CD4-positive, CD25-positive, alpha-beta regulatory T cell (primary cell): ENCODE measurements at places on chromosomes 3 and 15. TPM values are rescaled to one million over a fixed set of nuclear protein-coding genes. Genes with fewer than 3 reads are reported as not detected.

Gene SH2D7
- not detected for polyA plus RNA-seq

Gene ANKRD63
- polyA plus RNA-seq, result not detected

GRCh38 chr3:103873897-103874545 lies 1439.2 kb downstream of the ZPLD1 start:
- H3K4me3 ChIP-seq, result no peak overlapping the region
- H3K4me1 ChIP-seq, result no peaks in the 10 kb centered on the region
- no peaks in the 10 kb centered on the region for H3K36me3 ChIP-seq
- no peaks in the 10 kb centered on the region for H3K27me3 ChIP-seq
- no peak for DNase-seq

GRCh38 chr3:143002083-143002712 lies 828 bp downstream of the U2SURP start:
- peaks cover 44% of the 10 kb centered on the region for H3K4me1 ChIP-seq
- DNase-seq, result no peak
- H3K4me3 ChIP-seq, result peak overlapping the region; percentile 91
- H3K27me3 ChIP-seq, result peaks cover 3% of the 10 kb centered on the region
- H3K36me3 ChIP-seq, result no peaks in the 10 kb centered on the region
- peak overlapping the region; percentile 95 for H3K27ac ChIP-seq

GRCh38 chr3:59531994-59532393 lies 482.2 kb upstream of the CFAP20DC start:
- H3K27me3 ChIP-seq, result no peaks in the 10 kb centered on the region
- H3K4me3 ChIP-seq, result no peak overlapping the region
- H3K4me1 ChIP-seq, result no peaks in the 10 kb centered on the region
- H3K27ac ChIP-seq, result no peak overlapping the region

DNA sequence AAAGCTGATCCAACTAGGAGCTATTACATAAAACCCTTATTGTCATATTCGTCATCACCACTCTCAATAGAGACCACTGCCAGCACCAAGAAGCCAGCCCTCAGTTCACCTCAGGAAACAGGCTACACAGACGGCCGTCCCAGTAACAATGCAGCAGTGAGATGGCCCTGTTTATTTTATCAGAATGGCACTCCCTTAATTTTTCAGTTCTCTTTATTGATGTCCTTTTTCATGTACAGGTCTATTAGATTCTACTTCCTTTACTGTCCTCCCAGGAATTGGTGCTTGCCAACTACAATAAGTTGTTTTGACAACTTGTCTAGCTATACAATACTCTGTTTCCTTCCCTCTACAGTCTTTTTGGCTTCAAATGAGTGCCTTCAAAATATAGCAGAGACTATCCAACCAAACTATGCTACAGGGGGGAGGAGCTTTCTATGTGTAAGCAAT lies 272.5 kb downstream of the ZBTB20 start:
- peaks cover 2% of the 10 kb centered on the region for H3K36me3 ChIP-seq
- H3K27me3 ChIP-seq, result no peaks in the 10 kb centered on the region

Gene CCNB2
- polyA plus RNA-seq, result 12.4 TPM

Gene MON1A
- 19.2 TPM for polyA plus RNA-seq

- DNase-seq, result no peak
- no peak overlapping the region for H3K27ac ChIP-seq
- H3K27me3 ChIP-seq, result no peaks in the 10 kb centered on the region
- H3K36me3 ChIP-seq, result no peaks in the 10 kb centered on the region
Observed at GRCh38 chr3:62688050-62688449, 187.2 kb downstream of the CADPS start.

Gene TLR9
- 0.16 TPM for polyA plus RNA-seq

- peaks cover 16% of the 10 kb centered on the region for H3K4me1 ChIP-seq
- H3K27ac ChIP-seq, result no peak overlapping the region
- DNase-seq, result no peak
- no peak overlapping the region for H3K4me3 ChIP-seq
Observed at GRCh38 chr3:16520241-16520969, 6.9 kb upstream of the RFTN1 start.

DNA sequence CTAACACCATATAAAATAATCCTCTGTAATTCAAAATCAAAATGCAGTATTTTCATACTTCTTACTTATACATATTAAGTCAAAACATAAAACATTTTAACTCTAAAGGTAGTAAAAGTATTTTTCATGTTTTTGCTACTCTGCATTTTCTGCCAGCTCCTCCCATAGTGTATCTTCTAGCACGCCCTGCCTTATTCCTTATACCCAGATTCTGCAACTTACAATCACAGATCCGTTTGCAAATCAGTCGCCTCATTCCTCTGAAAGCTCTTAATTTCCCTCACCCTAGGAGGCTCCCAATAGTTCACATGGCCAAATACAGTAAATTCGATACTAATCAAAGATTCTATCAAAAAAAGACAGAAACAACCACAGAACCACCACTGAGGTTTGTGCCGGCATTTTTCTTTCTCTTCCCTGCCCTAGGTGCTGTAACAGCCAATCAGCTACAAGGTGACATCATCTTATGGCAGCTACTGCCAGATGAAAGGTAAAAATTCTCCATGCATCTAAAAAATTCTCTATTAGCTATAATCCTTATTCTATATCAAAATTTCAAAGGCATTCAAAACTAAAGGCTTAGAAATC lies 72.9 kb downstream of the CLASP2 start:
- H3K27me3 ChIP-seq, result no peaks in the 10 kb centered on the region
- H3K27ac ChIP-seq, result no peak overlapping the region
- H3K4me3 ChIP-seq, result peak overlapping the region; percentile 82
- DNase-seq, result peak; percentile 46
- H3K36me3 ChIP-seq, result no peaks in the 10 kb centered on the region

DNA sequence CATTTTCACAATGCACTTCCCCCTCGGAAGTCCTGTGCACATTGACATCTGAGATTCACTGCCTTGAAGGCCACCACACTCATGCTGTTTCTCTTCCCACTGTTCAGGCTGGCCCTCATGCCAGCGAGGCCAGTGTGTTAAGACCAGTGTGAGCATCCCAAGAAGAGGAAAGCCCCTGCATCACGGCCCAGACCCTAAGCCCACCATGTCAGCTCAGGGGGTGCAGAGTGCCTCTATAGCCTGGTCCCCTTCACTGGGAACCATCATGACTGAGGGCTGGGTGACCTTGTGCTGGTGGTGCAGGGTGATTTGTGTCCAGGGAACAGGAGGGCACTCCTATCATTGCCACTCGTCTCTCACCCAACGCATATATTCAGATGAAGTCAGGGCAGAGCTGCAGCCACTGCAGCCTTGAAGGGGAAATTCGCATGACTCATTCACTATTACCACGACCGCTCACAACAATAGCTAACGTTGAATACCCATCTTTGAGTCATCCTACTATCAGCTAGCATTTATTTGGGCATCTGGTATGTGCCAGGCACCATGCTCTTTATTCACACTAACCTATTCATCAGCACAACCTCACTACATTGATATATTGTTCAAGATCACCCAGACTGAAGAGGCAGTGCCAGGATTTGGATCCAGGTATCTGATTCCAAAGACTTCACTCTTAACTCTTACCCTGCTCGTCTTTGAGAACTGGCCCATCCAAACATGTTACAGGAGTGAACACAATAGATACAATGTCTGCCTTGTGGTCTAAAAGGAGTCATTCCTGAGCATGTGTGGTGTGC lies 58.8 kb upstream of the SLC6A11 start:
- H3K27me3 ChIP-seq, result peaks cover 4% of the 10 kb centered on the region
- no peak for DNase-seq
- H3K36me3 ChIP-seq, result no peaks in the 10 kb centered on the region
- no peaks in the 10 kb centered on the region for H3K4me1 ChIP-seq
- no peak overlapping the region for H3K27ac ChIP-seq

DNA sequence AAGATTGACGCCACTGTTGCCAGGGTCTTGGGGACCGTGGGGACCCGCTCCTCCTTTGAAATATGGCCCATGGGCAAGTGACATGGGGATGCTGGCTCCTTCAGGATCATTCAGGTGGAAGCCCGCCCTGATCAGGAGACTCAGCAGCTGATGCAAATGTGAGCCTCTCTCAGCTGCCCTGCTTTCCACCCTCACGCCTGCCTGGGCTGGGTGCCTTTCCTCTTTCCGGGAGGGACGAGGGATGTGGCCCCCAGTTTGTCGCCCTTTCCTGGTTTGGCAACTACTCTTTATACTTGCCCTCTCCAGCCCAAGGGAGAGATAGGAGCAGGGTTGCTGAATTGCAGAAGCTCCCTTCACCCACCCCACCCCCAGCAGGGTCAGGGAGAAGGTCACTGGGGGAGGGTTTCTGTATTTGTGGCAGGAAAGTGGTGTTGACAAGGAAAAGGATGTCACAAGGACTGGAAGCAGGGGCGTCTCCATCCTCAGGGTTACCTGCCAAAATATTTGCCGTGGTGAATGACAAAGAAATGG lies 21.8 kb downstream of the DNASE1L3 start:
- H3K4me3 ChIP-seq, result no peak overlapping the region
- H3K27me3 ChIP-seq, result no peaks in the 10 kb centered on the region

DNA sequence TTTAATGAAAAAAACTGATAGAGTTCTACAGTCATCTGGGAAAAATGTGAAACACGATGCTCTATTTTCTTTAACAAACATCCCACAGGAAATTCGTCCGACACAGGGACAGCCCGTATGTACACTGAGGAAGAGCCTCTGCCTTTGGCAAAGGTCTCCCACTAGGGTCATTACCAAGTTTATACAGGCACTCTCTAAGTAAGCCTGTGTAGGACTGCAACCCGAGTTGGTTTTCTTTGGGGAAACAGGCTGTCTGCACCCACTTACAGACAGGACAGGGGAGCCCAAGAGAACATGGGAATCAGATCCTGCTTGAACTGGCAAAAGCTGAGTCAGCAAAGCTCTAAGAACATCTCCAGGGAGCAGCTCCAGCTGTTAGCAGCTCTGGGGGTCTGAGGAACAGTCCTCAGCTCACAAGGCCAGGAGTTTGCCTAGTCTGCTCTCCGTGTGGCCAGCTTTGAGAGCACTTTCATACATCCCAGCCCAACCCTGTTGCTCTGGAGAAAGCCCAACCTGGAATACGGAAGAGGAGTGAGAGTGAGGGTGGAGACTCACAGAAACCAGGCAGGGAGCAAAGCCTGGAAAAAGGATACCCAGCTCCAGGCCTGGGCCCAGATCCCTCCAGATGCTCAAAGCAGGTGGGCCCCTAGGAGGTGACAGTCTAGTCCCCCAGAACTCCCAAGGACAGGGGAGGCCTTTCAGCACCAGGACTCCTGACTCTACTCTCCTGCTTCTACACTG lies 1.9 kb downstream of the TBC1D2B start:
- peaks cover 56% of the 10 kb centered on the region for H3K4me1 ChIP-seq
- peak overlapping the region; percentile 77 for H3K27ac ChIP-seq
- no peak for DNase-seq
- no peaks in the 10 kb centered on the region for H3K27me3 ChIP-seq
- peaks cover 3% of the 10 kb centered on the region for H3K36me3 ChIP-seq

DNA sequence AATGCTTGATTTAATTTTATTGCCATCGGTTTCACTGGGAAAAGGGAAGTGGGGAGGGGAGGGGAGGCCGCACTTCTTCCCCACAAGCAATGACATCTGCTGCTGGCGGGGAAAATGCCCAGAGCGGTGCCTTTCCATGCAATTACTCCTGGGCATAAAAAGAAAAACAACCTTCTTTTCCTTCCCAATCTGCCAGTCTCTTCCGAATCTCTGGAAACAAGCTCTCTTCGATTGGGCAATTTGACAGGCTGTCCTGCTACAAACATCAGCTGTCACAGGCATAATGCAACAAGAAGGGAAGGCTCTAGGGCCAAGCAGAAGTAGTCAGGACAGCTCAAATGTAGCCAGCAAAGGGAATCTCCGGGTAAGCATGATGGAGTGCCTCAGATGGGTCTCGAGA lies 93.4 kb upstream of the STRIT1 start:
- H3K27ac ChIP-seq, result no peak overlapping the region
- H3K27me3 ChIP-seq, result no peaks in the 10 kb centered on the region
- no peaks in the 10 kb centered on the region for H3K4me1 ChIP-seq
- H3K4me3 ChIP-seq, result no peak overlapping the region
- H3K36me3 ChIP-seq, result no peaks in the 10 kb centered on the region

DNA sequence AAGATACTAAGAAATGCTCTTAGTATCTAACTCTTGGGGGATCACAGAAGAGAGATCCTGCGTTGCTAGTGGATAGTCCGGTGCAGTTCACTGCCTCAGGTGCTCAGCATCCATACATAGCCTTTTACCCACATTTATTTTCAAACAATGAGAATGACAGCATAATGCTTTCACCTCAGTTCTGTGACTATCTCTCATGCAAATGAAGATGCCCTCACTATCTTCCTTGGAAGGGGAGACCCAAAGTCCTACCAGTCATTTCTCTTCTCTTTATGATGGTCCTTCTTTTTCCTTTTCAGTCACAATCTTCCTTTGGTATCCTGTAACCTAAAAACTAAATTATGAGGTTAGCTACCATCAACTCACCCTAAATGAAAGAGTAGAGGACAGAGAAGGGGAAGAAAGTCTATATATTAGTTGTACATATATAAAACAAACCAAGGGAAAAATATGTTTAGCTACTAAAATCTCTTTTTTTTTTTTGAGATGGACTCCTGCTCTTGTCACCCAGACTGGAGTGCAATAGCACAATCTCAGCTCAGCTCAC lies 30.9 kb upstream of the SLC28A2 start:
- no peaks in the 10 kb centered on the region for H3K36me3 ChIP-seq
- DNase-seq, result no peak
- peaks cover 17% of the 10 kb centered on the region for H3K27me3 ChIP-seq
- H3K27ac ChIP-seq, result no peak overlapping the region
- H3K4me3 ChIP-seq, result no peak overlapping the region
- no peaks in the 10 kb centered on the region for H3K4me1 ChIP-seq

DNA sequence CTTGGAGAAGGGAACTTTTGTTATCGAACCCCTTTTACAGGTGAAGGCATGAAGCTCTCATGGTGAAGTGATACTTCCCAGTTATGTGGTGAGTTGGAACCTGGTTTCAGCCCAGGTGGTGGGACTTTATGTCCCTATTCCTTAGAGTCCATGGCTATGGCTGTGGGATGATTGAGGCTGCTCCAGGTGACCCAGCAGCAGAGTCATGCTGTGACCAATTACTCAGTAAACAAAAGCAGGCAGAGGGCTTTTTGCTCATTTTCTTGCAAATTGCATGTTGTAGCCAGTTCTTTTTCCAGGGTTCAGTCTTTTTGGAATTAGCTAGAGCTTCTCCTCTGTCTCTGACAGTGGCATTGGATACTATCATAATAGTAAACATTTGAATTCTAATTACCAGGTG lies 70.7 kb downstream of the CACNA2D3 start:
- no peak overlapping the region for H3K27ac ChIP-seq
- no peaks in the 10 kb centered on the region for H3K27me3 ChIP-seq
- H3K4me1 ChIP-seq, result no peaks in the 10 kb centered on the region
- DNase-seq, result no peak
- no peaks in the 10 kb centered on the region for H3K36me3 ChIP-seq

DNA sequence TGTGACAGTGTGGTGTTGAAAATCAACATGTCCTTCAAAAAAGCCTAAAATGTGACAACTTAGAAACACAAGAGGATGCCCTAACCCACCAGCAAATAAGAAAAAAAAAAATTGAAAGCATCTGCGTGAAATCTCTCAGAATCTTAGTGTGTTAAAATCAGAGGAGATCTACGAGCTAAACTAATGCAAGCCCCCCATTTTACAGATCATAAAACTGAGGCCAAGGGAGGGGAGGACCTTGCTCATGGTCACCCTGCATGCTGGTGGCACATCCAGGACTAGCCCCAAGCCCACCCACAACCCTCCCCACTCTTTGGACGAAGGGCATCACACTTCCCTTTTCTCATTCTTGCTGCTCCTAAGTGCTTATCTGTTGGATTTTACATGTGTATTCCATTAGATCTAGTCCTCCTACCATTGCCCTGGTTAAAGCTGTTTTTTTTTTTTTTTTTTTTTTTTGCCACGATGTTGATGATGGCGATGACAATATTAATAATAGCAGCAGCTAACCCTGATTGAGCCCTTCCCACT lies 29.1 kb upstream of the NOX5 start:
- no peaks in the 10 kb centered on the region for H3K36me3 ChIP-seq
- H3K27ac ChIP-seq, result no peak overlapping the region
- no peaks in the 10 kb centered on the region for H3K4me1 ChIP-seq
- no peak for DNase-seq
- H3K27me3 ChIP-seq, result peaks cover 6% of the 10 kb centered on the region
